ENCODE measurements at places on chromosomes 3 and 15.

- no peak for DNase-seq
Observed at GRCh38 chr15:99442252-99442897, 123.4 kb upstream of the MEF2A start.

DNA sequence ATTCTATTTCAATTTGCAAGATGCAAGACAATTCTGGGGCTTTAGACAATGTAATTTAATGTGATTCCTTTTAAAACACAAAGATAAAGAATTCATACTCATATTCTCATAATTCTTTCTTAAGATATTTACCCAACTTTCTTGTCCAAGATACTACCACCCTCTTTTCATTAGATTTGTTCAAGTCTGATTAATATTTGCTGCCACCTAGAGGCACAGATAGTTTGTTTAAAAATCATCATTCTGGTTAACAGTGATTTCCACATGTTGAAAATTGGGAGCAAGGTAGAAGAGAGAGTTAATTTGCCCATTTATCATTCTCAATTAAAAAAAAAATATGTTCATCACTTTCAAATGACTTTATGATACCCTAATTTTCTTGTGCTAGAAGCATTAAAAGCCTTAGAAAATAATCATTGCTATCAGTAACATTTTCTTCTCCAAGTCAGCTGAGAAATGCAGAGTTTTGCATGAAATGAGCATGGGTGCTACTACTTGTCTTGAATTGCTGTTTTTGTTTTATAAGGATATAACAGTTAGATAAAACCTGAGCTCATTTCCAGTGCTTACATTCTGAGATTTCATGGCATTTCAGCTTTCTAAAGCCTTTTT is 11.6 kb downstream of the TAMM41 start:
- no peak for DNase-seq

GRCh38 chr3:38651153-38651789 is 1.8 kb upstream of the SCN5A start:
- peak; percentile 42 for DNase-seq

- no peak for DNase-seq
Observed at GRCh38 chr3:32110233-32110760, 3.9 kb downstream of the GPD1L start.

DNA sequence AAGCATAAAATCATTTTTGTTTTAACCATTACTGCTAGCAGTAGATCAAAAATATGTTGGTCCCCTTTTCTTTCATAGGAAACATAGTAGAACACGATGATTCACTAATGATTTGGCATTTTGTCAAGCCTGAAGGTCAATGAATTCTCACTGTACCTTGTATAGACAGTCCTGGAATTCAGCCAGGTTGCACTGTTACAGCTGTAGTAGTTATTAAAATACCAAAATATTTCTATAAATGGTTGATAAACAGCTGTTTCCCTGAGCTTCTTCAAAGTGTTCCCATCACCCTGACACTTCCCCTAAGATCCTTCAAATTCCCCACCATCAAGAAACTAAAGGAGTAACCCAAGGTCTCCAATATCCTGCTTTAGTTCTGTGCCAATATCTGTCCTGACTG is 200.9 kb downstream of the ATP8B4 start:
- no peak for DNase-seq

GRCh38 chr3:151197981-151198767 is 4.8 kb downstream of the GPR171 start:
- no peak for DNase-seq

DNA sequence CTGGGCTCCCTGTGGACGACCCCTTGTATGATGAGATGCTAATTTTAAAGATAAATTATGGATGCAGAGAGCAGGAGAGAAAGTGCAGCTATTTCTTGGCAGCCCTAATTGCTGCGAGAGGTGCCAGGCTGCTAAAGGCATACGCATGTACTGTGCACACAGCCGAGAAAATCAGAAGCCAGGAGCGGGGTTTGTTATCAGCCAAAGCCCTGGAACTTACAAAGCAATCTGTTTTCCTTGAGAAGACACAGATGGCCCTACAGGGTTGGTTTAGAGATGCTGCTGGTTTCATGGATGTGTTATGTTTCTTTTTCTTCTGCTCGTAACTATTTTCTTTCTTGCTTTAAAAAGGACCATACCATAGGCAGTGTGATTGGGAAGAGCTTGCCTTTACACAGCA is 11.7 kb upstream of the CCK start:
- DNase-seq = no peak

GRCh38 chr3:154334973-154335420 is 10.7 kb upstream of the DHX36 start:
- no peak for DNase-seq

- DNase-seq = no peak
Observed at GRCh38 chr3:52215351-52215750, 10.1 kb downstream of the TLR9 start.

- no peak for DNase-seq
Observed at GRCh38 chr3:8255725-8256124, 245.9 kb upstream of the LMCD1 start.

GRCh38 chr15:92266796-92267685 is 126.6 kb upstream of the ST8SIA2 start:
- no peak for DNase-seq

GRCh38 chr3:134059671-134060560 is 30.2 kb upstream of the SLCO2A1 start:
- DNase-seq = no peak

- DNase-seq = no peak
Observed at GRCh38 chr3:189584645-189585044, 46.5 kb upstream of the TP63 start.

DNA sequence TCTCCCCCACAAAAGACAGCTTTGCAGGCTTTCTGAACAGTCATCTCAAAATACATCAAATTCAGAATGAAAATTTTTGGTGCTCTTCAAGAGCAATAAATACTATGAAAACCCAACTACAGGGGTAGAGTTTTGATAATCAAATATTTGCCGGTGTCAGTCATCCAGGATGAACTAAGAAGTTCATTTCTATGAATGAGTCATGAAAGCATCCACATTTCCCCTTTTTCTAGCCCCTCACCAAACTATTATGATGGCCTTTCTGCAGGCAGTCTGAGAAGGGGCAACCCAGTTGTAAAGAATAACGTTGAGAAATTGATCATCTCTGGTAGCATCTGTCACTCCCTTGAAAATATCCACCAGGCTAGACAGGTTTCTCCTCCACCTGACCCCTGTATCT is 3.1 kb upstream of the LPCAT4 start:
- no peak for DNase-seq

GRCh38 chr15:52115598-52116427 is 3.2 kb upstream of the BCL2L10 start:
- no peak for DNase-seq

DNA sequence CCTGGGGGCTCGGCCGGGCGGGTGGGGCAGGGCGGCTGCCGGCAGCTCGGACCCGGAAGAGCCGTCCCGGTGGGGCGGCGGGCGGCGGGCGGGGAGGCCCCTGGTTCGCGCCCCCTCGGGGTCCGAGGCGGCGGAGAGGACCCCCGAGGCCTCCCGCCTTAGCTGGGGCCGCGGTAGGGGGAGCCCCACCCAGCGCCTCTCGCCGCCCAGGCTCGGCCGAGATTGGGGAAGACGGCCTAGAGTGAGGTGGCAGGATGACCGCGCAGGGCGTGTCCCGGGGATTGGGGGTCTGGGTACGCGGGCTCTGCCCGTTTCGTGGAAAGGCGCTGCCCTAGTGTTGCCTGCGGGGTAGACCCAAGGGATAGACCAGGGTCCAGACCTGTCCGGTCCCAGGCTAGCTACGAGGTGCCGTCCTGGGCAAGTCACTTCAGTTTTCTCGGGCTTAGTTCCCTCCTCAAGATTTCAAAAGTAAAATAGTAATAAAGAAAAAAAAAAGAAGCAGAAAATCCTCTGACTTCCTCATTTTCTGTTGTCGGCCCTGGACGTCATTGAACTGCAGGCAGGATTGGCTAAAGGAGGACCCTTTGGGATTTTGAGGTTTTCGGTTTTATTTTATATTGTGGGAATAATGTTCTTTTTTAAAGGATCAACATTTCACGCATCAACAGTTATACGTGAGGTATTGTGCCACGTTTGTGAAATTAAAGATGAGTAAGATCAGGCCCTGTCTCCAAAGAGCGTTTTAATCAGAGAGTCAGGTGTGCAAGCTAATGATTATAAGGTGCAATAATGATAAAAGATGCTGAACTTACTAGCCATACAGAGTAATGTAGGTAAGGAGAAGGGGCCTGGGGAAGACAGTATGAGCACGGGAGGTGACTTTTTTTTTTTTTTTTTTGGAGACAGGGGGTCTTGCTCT is 679 bp downstream of the IQGAP1 start:
- DNase-seq = peak; percentile 52

DNA sequence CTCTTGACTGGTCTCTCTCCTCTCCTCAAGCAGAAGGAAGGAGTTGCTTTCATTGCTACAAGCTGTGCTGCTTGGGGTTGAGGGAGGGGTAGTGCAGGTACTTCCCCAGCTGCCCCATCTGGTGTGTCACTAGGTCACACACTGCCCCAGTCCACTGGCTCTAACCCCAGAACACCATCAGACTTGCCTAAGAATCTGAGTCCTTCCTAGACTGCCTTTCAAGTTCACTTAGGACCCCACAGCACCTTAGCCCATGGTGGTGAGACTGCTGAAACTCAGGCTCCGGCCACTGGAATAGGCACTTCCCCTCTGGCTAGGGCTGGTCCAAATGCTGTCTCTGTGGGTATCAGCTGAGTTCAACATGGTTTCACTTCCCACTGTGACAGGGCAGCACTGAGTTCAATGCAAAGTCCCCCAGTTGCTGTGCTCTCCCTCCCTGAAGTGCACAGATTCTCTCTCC is 279.7 kb upstream of the GOLGA6L4 start:
- no peak for DNase-seq

- no peak for DNase-seq
Observed at GRCh38 chr15:83784975-83785374, 131.1 kb downstream of the ADAMTSL3 start.

DNA sequence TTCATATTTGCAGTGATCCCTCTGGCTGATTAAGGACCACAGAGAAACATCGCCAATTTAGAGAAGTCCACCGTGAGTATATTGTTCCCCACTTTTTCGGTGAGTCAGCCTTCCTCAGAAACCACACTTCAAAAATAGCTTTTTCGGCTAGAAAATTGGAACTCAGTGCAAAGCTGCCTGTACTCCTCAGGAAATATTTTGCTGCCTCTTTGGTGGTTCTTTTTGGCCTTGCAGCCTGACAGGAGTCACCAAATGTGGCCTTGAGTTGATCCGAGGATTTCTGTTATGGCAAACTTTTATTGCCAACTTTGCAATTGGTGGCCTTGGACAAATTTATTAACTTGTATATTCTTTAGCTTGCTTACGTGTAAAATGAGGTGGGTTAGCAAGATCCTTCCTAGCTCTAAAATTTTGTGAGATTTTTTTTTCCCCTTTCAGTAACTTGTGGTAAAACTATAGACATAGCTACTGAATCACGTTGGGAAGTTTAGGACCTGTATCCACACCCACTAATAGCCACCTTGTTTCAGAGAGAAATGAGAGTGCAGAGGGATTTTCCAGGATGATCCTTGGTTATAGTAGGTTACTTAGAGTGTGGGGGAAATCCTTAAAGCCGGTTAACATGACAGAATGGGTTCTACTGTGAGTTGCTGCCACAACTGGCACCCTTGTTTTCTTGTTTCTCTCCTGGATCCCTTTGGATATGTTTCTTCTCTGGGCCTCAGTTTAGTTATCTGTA is 9.9 kb downstream of the ARL6IP5 start:
- DNase-seq = peak; percentile 56

- DNase-seq = no peak
Observed at GRCh38 chr3:143697975-143698374, 150.3 kb downstream of the SLC9A9 start.

DNA sequence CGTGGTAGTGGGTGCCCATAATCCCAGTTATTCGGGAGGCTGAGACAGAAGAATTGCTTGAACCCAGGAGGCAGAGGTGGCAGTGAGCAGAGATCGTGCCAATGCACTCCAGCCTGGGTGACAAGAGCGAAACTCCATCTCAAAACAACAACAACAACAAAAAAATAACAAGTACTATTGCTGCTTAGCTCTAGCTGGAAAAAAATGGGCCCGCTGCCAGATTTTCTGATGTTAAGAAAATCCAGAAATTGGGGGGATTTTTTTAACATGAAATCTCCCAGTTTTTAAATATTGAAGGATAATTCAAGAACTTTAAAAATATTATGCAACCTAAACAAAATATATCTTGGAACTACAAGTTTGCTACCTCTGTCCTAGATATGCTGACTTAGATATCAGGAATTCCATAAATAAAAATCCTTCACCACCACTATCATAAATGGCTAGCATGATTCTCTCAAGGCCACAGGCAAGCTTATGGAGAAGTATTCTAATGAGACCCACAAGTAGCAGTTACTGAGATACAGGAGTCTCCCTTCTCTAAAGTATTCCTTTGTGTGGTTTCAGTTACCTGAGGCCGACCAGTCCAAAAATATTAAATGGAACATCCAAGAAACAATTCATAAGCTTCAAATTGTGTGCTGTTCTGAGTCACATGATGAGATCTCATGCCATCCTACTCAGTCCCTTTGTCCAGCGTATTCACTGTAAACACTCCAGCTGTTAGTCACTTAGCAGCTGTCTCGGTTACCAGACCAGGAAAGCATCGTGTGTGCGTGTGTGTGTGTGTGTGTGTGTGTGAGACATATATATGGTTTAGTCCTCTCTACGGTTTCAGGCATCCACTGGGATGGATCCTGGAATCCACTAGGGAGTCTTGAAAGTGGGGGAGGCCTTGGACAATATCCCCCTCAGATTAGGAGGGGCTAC is 277.2 kb downstream of the TBL1XR1 start:
- no peak for DNase-seq

- no peak for DNase-seq
Observed at GRCh38 chr3:44342176-44342790, 3.7 kb downstream of the TCAIM start.

GRCh38 chr3:174737966-174738365 is 121.2 kb upstream of the NAALADL2 start:
- DNase-seq = no peak

DNA sequence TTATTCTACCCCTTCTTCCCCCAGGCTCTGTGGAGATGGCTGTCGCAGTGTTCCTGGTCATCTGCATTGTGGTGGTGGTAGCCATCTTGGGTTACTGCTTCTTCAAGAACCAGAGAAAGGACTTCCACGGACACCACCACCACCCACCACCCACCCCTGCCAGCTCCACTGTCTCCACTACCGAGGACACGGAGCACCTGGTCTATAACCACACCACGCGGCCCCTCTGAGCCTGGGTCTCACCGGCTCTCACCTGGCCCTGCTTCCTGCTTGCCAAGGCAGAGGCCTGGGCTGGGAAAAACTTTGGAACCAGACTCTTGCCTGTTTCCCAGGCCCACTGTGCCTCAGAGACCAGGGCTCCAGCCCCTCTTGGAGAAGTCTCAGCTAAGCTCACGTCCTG is 12.9 kb downstream of the SPINT1 start:
- no peak for DNase-seq

DNA sequence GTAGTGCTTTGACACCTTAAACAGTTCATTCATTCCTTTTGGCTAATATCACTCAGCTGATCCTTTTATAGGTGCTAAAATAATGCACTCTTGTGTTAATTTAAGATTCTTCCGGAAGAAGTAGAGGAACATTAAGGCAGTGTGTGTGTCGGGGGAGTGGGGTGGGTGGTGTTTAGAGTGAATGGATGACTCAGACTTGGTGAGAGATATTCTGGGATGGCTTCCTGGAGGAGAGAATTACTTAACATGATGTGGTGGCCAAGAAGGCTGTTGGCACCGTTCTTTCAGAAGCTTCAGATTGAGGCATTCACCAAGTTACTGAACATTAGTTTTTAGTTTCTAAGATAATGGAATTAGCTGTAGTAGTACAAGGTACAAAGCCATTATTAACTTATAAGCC is 125.6 kb upstream of the ROPN1 start:
- DNase-seq = no peak

Data from HL-60 (cell line).